ENCODE measurements at places on chromosomes 2 and 18.
A peak's percentile ranks its signal among the peaks of the same experiment; 100 is the strongest.

DNA sequence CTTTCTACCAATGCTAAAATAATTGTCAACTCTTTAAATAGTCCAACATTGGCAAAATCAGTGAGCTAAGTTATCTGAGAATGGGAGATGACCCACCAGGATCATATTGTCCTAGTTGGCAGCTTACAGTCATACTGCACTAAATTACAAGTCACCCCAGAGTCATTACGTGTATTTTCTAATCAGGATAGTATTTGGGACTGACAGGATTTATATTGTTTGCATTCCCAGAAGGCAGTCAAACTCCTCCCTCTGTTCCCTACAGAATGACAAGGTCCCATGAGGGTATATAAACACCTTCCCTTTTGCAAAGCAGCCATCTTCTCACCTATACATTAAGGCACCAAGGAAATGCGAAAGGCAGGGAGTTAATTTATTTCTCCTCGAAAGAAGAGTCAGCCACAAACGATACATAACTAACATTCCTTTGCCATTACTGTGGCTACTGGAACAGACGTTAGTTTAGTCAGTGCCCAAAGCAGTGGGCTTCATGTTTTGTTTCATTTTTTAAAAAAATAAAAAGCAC lies 125.3 kb downstream of the ANTXR1 start:
- DNase-seq = no peak

- DNase-seq = no peak
Measured at GRCh38 chr2:182240862-182241371, 185.9 kb downstream of the PDE1A start.

DNA sequence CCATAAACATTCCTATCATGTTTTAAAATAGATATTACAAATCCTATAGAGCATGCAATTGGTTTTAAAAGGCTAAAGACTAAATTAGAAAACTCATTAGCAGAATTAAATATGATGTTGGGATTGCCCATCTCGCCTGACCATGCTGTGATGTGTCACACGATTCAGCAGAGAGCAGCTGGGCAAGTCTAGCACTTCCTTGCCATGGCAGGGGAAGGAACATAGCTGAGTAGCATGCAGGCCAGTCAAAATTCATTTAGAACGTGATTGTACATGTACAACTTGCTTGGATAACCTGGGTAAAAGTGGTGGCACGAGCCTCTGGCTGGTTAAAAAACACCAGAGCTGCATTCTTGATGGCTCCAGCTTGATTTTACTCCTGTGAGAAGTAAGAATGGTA lies 81.3 kb downstream of the SCN3A start:
- DNase-seq = no peak

- DNase-seq = peak; percentile 16
Measured at GRCh38 chr2:238158509-238159070, at the start of gene ERFE. Gene ERFE (plus strand): TSS chr2:238158970. CDS start chr2:238159008, 38 bp downstream.

GRCh38 chr2:85162746-85163301 lies 29.6 kb downstream of the TCF7L1 start:
- no peak for DNase-seq

GRCh38 chr2:23691106-23691470 lies 235.8 kb downstream of the ATAD2B start:
- no peak for DNase-seq

DNA sequence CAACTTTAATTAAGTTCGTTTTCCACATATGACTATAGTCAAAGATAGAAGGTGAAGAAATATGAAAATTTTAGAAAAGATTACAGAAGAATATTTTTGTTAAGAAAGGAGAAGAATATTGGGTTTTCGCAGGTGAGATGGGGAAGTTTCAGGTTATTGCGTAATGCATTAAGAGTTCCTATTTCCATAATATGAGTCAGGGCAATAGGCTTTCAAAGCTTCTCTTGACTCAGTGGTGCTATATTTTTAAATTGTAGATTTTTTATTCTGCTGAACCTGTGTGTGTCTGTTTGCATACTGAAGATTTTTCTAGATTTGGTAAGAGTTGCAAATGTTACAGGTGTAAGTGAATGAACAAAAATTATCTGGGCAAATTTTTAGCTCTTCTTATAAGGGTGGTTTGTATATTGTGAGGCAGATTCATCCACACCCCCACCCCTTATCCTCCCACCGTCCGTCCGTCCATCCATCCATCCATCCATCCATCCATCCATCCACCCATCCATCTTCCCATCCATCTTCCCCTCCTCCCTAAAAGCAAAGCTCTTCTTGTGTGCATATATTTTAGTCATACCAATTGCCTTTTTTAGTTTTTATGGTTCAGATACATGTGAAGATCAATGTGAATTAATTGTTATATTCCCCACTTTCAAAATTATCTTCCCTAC lies 69.6 kb downstream of the MYO1B start:
- no peak for DNase-seq

GRCh38 chr2:27940090-27940671 lies 49.7 kb downstream of the BABAM2 start:
- DNase-seq = no peak

DNA sequence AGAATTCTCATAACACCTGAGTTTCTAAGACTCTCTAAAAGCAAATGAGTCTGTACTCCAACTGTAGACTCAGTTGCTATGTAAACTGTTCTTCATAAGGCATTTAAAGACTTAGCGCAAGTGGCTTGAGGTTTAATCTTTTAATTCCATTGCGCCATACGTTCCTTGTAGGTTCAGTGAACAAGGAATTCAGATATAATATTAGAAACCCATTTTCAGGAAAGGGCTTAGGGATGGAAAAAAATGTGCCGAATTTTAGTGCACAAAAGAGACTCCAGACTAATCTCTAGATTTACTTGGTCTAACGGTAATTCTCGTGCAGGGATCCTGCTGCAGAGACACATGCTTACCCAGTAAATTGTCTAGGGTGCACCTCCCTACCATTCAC lies 268.9 kb upstream of the TANK start:
- no peak for DNase-seq

DNA sequence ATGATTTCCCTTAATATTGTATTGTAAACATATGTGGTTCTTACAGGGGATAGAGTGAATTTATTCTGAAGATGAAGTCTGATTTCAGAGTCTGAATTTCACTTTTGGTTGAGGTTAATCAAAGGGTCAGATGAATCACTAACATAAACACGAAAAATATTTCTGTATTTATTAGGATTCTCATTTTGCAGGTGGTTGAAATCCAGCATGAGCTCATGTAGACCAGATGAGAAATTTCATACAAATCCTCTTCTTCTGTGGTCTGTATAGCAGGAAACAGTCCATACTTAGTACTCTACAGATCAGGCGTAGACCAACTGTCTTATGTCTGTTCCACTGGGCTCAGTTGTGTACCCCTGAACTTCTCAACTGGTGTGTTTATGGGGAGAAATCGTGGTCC lies 157.8 kb downstream of the BABAM2 start:
- DNase-seq = no peak

DNA sequence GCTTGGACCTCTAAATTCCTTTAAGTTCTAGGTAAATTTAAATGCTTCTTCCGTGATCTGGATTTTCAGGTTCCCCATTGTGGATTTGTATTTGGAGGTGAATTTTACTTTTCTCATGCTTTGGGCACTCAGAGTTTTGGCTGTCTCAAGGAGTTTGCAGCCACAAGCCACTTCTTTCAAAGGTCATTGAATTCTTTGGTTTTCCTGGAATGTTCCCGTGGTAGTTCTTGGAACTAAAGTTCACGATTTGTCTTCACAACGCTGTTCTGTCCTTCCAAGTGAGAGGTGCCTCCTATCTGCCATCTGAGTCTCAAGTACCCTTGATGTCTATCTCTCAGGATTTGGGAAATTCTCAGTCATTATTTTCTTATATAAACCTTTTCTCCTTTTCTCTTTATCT lies 1438.7 kb upstream of the ZEB2 start:
- DNase-seq = no peak

GRCh38 chr2:176561706-176562105 lies 292.5 kb downstream of the MTX2 start:
- no peak for DNase-seq

- peak; percentile 3 for DNase-seq
Measured at GRCh38 chr2:42513252-42513918, 19.6 kb upstream of the KCNG3 start.

GRCh38 chr2:159217676-159218075 lies 68.8 kb downstream of the WDSUB1 start:
- no peak for DNase-seq

DNA sequence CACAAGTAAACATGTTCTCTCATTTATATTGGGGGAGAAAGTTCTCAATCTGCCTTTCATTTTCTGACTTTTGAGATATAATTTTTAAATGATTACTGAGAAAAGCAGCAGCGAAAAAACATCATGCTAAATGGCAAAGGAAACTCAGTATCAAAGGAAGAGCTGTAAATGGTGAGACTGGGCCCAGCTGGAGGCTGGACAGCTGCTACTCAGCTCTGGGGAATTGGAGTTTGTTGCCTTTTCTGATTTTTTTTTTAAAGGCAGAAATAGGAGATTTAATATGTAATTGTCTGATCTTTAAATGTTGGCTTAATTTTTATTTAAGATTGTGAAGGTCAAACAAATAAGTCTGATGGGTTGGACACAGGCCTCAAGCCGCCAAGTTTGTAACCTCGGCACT lies 137.1 kb upstream of the TACR1 start:
- no peak for DNase-seq
